ENCODE measurements at places on chromosomes 12 and 14.

GRCh38 chr14:21101802-21102413 is 1.0 kb downstream of the TMEM253 start:
- no peak for DNase-seq

GRCh38 chr12:106301611-106302321 is 767 bp upstream of the TCP11L2 start:
- peak; percentile 52 for DNase-seq

DNA sequence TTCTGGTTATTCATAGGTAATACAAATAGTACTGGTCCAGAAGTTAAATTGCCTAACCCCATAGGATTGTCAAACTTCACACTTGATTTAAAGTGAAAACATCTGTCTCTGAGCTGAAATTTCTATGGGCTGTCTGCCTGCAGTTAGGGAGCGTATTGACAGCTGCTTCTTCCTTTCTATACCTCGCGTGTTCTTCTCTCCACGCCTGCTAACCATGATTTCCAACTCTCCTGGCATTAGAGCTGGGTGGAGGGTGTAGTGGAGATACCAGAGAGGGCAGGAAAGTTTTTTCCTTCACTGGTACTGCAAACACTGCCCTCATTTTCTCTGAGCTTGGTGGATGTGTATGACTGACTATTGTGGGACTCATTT is 429.0 kb upstream of the FBXO33 start:
- no peak for DNase-seq

GRCh38 chr14:23202001-23202400 is 18.5 kb upstream of the SLC7A8 start:
- no peak for DNase-seq

GRCh38 chr14:93319494-93319893 is 13.3 kb downstream of the BTBD7 start:
- no peak for DNase-seq

GRCh38 chr14:93821051-93821450 is 32.8 kb upstream of the PRIMA1 start:
- no peak for DNase-seq

- DNase-seq: no peak
Observed at GRCh38 chr12:94875525-94875924, 128.0 kb downstream of the NDUFA12 start.

DNA sequence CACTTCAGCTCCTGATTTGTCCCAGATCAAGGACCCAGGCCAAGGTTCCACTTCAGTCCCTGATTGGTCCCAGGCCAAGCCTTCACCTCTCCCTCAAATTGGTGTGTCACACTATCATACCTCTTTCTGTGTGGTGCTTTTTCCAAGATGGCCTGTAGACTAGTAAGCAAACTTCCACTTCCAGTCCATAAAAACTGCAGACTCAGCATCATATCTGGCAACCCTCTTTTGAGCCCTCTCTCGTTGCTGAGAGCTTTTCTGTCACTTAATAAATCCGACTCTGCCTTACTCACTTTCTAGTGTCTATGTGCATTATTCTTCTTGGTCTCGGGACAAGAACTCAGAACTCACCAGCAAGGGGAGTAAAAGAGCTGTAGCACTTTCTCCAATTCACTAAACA is 1395.1 kb downstream of the LRFN5 start:
- DNase-seq: no peak

- no peak for DNase-seq
Observed at GRCh38 chr14:79464468-79464867, 746.8 kb downstream of the DIO2 start.

DNA sequence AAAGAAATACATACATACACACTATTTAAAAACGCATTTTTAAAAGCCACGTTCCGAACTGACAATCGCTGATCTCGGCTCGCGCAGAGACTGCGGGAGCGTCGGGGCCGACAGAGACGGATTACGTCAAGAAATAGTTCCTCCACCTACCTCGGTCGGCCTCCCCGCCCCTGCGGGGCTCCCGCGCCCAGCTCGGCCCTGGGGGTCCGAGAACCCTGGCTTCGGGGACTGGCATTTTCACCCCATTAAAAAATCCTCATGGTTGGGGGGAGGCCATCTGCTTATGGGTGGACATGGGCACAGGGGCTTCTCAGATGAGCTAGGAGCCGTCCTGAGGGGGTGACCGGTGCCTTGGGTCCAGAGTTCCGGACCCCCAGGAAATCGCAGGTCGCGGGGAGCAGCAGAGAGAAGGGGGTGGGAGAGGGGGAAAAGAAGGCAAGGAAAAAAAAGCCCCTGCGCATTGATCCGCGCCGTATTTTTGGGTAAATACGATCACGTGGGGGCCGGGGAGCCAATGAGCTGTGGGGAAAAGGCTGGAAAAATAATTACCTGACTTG is 324 bp upstream of the HOXC9 start:
- DNase-seq: no peak

DNA sequence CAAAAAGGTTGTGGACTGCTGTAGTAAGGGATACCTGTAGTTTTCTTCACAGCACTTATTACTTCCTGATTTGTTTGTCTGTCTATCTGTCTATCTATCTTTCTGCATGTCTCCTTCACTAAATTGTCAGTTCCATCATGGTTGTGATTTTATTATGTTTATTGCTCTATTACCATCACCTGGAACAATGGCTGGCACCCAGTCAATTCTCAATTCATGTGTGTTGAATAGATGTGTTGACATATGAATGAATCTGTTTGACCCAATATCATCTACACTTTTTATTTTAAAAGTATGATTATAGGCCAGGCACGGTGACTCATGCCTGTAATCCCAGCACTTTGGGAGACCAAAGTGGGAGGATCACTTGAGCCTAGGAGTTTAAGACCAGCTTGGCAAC is 224.4 kb downstream of the NUBPL start:
- DNase-seq: no peak

GRCh38 chr12:53728206-53728605 is 954 bp upstream of the CALCOCO1 start:
- no peak for DNase-seq

GRCh38 chr14:87529081-87529480 is 463.9 kb downstream of the GALC start:
- no peak for DNase-seq

DNA sequence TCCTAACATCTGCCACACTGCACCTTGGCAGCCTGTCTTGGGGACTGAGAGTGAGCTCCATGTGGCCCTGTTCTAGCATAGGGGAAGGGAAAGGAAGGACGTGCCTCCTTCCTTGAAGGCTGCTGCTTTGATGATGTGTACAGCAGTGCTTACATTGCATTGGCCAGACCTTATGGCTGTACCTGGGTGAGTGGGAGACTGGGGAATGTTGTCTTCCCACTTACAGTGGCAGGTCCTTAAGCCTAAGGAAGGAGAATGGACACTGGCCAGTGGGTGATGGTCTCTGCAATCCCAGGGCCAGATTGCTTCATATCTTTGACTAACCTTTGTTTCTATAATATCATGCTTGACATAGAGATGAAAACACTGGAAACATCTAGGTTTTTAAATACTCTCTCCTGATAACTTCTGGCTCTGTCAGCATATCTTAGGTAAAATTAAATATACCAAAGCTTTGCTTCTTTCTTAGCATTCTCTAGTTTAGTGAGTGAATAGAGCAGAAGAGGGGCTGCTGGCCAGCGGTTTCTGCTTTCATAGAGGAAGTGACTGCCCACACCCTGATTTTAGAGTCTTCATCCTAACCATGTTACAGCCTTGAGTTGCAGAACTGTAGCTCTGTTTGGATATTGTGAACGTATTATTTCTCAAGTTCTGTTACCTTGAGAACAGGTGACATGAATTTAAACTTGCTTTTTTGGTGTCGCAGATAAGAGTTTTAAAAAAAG is 27.2 kb downstream of the KLC1 start:
- no peak for DNase-seq

GRCh38 chr14:104865631-104866441 is 768 bp downstream of the CEP170B start:
- DNase-seq: no peak

GRCh38 chr14:42368234-42368633 is 761.6 kb downstream of the LRFN5 start:
- DNase-seq: no peak

- DNase-seq: no peak
Observed at GRCh38 chr12:57237932-57238853, 8.7 kb downstream of the SHMT2 start.

DNA sequence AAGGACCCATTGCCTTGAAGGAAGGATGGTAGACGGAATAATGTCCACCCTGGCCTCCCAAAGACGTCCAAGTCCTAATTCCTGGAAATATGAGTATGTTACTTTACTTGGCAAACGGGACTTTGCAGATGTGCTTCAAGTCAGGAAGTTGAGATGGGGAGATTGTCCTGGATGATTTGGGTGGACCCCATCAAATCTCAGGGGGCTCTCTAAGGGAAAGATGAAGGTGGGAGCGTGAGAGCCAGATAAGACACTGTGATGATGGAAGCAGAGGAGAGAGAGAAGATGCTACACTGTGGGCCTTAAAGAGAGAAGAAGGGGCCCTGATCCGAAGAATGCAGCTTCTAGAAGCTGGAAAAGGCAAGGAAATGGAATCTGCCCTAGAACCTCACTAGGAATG is 29.6 kb upstream of the LTA4H start:
- no peak for DNase-seq

DNA sequence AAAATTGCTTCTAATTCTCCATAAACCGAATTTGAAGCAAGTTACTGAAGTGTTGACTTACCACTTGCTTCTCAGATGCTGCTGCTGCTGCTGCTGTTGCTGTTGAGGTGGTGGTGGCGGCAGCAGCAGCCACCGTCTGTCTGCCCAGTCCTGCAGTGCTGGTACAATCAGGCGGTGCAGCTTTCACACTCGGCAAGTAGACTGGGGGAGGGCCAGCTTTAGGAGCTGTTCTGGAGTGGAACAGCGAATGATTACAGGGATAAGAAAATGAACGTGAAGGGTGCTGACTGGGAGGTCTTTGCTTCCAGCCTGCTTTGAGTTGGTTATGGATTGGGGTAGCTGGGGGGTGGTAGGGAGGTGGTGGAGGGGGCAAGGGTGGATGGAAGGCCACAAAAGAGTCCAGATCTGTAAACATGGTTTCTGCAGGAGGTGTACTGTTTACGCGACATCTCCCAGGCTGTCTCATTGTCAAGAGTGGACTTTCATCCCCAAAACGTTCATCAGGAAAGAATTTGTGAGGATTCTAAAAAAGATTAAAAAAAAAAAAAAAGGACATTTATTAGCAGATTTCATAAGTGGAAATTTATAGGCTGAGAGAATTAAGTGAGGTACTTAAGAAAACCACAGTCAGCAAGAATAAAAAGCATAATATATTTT is 38.8 kb downstream of the UBR7 start:
- no peak for DNase-seq

DNA sequence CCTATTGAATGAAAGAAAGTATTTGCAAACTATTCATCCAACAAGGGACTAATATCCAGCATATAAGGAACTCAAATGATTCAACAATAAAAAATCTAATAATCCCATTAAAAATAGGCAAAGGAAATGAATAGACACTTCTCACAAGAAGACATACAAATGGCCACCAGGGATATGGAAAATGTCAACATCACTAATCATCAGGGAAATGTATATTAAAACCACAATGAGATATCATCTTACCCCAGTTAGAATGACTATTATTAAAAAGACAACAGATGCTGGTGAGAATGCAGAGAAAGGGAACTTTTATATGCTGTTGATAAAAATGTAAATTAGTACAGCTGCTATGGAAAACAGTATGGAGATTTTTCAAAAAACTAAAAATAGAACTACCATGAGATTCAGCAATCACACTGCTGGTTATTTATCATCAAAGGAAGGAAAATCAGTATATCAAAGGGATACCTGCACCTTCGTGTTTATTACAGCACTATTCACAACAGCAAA is 89.3 kb downstream of the GARIN6 start:
- DNase-seq: no peak

- no peak for DNase-seq
Observed at GRCh38 chr12:19120795-19121194, 8.7 kb upstream of the PLEKHA5 start.

GRCh38 chr14:36948157-36948859 is 224.1 kb downstream of the SLC25A21 start:
- DNase-seq: no peak

DNA sequence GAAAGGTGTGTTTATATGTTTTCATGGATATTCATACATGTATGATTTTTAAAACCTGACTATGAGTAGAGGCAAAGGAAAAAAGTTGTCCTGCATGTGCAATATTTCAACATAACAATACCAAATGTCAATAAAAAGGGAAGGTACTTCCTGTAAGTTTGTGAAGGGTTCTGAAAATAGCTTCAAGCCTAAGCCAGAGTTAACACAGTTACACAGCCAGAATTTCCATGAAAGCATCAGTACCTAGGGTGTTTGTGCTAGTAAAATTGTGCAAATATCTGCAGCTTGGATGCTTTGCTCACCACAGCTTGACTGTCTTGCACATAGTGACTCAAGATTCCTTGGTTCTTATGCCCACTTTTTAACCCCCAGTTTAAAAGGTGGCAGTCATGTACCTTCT is 193.1 kb upstream of the FAR2 start:
- DNase-seq: no peak

DNA sequence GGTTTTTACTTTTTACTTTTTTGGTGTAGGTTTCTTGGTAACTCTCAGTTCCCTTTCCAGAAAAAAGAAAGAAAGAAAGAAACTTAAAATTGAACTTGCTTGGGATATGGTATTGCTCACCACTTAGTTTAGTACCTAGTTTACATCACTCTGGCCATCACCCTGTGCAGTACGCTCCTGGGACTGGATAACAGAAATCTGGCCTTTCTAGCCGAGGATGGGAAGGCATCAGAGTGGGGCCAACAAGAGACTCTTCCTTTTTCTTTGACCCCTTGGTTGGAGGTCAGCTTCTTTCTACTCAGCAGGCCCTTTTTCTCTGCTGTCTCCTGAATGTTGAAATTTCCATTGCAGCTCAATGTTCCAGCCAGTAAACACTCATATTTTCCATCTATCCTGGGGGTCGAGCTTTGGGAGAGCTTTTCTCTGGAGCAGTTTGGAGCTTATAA is 156.6 kb downstream of the TGFB3 start:
- no peak for DNase-seq

- no peak for DNase-seq
Observed at GRCh38 chr12:116604951-116605641, 45.9 kb downstream of the MAP1LC3B2 start.

GRCh38 chr12:88925454-88925853 is 345.2 kb upstream of the KITLG start:
- no peak for DNase-seq

- no peak for DNase-seq
Observed at GRCh38 chr14:54455363-54455762, 14.2 kb upstream of the CNIH1 start.

DNA sequence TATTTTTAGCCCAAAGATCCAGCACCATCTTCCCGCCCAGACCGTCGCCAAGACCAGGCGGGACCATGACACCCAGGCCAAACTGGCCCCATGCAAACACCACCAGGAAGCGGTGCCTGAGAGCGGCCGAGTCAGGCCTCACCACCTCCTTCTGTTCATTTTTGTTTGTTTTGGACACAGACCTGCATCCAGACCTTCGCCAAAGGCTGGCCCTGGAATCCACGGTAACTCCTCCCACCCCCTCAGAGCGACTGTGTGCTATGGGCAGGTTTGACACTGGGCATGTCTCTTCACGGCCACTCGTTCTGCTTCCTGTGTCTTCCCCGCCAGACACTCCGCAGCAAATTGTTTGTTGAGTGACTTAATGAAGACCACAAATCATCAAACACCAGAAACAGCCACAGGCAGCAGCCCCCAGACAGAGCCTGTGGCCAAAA is 47.1 kb downstream of the NCOR2 start:
- DNase-seq: no peak

GRCh38 chr14:43361751-43362150 is 1145.3 kb downstream of the FSCB start:
- no peak for DNase-seq

- DNase-seq: no peak
Observed at GRCh38 chr12:19025582-19025981, 104.0 kb upstream of the PLEKHA5 start.

- DNase-seq: no peak
Observed at GRCh38 chr12:82099216-82099615, 259.0 kb downstream of the CCDC59 start.

All from activated T-helper 1 cell treated with anti-CD3 and anti-CD28 coated beads, Interleukin-2, amount 50 U/mL, for 16 hours (primary cell).